ENCODE measurements at places on chromosomes 2 and 18.

DNA sequence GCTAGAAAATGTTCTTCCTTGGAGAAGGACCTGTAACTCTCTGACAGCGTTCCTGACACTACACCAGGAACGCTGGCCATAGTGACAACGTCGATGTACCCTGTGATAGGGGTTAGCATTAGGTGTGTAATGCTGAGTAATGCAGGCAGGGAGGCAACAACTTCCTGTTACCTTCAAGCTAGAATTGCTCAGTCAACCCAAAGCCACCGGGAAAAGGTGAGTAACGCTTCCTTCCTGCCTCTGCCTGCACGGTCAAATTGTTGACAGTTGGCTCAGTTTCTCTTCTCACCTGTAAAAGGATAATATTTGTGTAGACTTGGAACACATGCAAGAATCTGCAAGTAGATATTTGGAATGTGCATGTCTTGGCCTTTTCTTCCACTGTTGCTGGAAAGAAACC, 12.7 kb downstream of the FAM110C start:
- no peak for DNase-seq

- DNase-seq = no peak
Observed at GRCh38 chr2:179646862-179647587, 214.4 kb downstream of the ZNF385B start.

- no peak for DNase-seq
Observed at GRCh38 chr2:57864926-57865325, 181.7 kb upstream of the VRK2 start.

DNA sequence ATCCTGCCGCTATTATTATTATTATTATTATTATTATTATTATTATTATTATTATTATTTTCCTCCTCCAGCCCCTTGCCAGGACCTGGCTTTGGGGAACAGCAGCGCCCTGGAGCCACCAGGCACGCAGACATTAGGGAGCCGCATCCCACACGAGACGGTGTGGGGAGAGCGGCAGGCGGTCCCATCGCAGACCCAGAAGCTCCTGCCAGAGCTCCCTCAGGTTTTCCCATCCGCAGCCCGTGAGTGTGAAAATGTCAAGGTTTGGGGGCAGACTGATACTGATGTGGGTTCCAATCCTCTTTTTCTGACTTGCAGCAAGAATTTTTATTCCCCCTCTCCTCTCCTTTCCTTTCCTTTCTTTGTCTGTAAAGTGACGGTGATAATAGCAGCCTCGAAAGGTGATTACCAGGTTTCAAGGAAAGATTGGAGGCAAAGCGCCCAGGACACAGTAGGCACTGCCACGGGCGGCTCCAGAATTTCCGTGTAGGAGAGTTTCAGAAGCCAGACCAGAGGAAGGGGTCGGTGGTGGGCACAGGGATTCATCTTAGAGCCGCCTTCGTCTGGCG, 816 bp downstream of the SCTR start:
- no peak for DNase-seq

DNA sequence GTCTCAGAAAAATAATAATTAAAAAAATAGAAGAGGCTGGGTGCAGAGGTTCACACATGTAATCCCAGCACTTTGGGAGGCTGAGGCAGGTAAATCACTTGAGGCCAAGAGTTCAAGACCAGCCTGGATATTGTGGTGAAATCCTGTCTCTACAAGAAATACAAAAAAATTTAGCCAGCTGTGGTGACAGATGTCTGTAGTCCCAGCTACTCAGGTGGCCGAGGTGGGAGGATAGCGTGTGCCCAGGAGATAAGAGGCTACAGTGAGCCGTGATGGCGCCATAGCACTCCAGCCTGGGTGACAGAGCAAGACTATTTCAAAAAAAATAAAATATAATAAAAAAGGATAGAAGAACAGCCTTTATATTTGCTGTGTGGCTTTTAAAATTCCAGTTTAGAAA, 35.9 kb downstream of the SMC6 start:
- no peak for DNase-seq

GRCh38 chr2:206856513-206856912, 82.8 kb upstream of the CPO start:
- DNase-seq = no peak

DNA sequence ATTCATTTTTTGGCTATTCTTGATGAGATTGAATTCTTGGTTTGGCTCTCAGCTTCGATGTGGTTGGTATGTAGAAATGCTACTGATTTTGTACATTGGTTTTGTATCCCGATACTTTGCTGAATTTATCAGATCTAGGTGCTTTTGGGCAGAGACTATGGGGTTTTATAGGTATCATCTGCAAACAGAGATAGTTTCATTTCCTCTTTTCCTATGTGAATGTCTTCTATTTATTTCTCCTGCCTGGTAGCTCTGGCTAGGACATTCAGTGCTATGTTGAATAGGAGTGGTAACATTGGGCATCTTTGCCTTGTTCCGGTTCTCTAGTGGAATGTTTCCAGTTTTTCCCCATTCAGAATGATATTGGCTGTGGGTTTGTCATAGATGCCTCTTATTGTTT, 5.5 kb upstream of the TACR1 start:
- DNase-seq = no peak

DNA sequence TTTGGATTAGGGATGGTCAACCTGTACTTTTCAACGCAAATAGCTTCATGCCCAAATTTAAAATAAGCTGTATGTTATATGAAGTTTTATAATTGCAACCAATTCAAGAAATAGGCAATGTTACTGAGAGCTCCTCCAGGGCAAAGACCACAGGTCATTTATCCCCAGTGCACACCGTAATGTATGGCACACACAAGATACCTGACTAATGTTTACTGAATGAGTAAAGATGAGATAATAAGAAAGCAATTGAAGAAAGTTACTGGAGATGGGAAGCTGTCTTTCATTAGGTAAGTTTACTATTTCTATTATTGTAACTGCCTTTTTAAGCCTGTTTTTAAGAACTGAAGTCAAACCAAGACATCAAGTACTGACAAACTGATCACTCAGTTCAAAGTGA, 184.5 kb upstream of the VRK2 start:
- DNase-seq = no peak

GRCh38 chr2:136065907-136066306, 52.0 kb downstream of the CXCR4 start:
- DNase-seq = no peak

DNA sequence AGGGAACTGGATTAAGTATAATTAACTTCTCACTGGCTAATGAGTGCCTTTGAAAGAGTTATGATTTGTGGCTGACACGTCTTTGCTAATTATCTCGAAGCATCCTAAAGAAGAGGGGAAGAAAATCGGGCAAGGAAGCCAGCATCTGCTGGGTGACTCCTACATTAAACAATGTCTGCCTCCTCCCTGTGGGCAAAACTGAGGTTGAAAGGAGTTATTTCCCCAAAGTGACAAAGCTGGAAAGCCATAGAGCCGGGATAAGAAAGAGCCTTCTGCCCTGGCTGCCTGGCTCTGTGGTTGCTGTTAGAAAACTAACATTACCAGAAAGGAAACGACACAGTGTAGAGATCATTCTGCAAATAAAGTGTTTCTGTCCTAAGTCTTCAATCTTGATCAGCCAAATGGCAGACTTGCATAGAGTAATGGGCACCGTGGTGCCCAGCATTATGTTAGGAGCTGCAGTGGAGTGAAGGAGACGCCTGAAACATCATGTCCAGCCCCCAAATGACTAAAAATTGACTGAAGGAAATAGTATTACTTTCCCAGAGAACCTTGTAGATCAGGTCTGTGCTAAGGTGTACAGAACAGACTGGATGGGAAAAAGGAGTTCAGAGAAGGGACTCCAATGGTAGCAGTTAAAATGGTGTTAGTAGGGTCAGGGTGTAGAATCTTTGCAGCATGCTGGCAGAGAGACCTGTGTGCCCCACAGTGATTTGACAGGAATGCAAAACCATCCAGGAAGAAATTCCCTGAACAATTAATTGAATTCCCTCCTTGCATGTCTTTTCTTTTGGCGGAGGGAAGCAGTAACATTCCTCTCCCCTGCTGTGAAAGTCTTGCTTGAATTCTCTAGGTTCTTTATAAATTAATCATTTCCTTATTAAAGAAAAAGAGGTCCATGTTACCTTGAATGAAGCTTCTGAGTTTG, 44.4 kb downstream of the ALPK2 start:
- no peak for DNase-seq

GRCh38 chr2:143689541-143689940, 560.3 kb downstream of the ARHGAP15 start:
- DNase-seq = no peak

DNA sequence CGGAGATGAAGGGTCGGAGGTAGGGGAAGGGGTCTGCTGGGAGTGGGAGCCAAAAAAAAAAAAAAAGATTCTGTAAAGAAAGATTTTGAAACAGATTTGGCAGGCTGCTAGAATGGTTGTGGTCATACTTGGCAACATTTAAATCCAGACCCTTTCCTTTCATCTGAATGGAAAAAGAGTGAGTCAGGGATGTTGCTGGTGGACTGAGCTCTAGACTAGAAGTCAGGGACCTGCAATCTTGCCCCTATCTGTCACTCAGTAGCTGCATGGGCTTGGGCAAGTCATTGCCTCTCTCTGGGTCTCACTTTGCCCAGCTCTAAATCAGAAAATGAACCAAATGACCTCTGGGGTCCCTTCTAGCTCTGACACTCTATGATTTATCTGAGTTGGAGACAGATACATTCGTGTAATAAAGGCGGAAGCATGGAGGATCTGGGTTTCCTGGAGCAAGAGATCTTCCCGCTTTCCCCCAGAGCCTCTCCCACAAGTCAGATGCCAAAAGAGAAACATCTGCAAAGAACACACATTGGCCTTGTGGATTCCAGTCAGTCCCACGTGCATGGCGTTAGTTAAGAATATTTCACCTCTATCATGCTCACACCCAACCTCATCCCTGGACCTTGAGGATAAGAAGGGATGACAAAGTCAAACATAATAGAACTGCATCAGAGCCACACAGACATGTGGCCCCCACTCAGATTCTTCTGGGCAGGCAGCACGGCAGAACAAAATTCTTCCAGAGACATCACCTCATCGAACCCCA, 58.5 kb downstream of the ADD2 start:
- no peak for DNase-seq

DNA sequence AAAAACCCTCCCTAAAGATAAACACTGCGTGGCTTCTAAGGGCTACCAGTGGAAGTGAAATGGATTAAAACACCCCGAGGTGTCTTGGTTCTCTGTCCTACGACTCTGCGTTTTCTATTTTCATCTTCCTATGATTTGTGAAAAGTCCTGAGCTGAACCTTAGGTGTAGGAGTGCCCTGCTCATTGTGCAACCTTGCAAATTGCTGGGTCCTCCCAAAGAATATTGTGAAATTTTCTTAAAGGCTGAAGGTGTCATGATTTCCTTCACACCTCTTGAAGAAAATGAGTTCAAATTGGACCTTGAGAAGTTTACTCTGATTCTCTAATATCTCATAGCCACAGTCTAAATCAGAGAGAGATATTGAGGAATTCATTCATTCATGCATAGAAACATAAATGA, 1.8 kb upstream of the SLC19A3 start:
- DNase-seq = no peak
